NK-92 treated with Interleukin-12 subunit alpha and Interleukin-12 subunit beta, amount 100 ng/mL, for 24 hours (cell line): ENCODE measurements at places on chromosomes 11 and 22.

DNA sequence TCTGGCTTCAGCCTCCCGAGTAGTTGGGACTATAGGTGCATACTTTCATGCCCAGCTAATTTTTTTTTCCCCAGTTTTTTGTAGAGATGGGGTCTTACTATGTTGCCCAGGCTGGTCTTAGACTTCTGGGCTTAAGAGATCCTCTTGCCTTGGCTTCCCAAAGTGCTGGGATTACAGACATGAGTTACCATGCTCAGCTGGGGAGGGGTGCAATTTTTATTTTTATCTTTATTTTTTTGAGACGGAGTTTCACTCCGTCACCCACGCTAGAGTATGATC is 49.7 kb upstream of the A4GALT start:
- no peak for DNase-seq

GRCh38 chr11:12232817-12233601 is 122.6 kb downstream of the MICAL2 start:
- DNase-seq = no peak

GRCh38 chr11:96026310-96026709 is 102.4 kb upstream of the MTMR2 start:
- DNase-seq = no peak

GRCh38 chr11:121596195-121597155 is 143.7 kb upstream of the SORL1-AS1 start:
- DNase-seq = no peak

DNA sequence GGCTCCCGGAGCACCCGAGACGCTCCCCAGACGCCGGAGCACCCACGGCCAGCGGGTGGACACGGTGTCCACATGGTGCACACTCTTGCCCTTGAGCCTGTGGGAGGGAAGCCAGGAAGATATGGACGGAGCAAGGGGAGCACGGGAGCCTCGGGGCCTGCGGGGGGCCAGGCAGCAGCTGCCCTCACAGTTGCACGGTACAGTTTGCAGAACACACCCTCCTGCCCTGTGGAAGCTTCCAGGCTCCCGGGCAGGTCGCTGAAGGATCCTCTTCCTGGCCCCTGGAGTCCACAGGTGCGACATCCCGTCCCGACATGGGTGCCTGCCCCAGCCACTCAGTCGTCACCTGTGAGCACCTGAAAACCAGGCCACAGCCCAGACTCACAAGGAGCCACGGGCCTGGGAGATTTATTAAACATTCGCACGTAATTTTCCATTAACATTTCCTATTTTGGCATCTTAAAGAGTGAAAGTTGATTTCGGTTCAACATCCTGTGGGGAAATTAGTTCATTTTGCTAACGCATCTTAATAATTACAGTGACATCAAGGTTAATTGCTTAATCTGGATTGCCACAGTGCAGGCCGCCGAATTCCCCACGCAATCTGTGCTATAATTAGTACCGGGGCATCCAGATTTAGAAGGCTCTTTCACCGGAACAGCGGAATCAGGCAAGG is 253.3 kb downstream of the BRD1 start:
- no peak for DNase-seq
